Right ventricle myocardium inferior (tissue), 1 donor: ENCODE measurements at places on chromosomes 16 and 17. TPM values are rescaled to one million over a fixed set of nuclear protein-coding genes. Genes with fewer than 3 reads are reported as not detected.

Gene DPEP3
- total RNA-seq: not detected

Gene BCO1
- total RNA-seq: not detected

Gene TBC1D3G
- total RNA-seq: not detected

Gene CETP
- total RNA-seq: 0.32 TPM

Gene PGS1
- total RNA-seq: 16.7 TPM

Gene KRT27
- total RNA-seq: not detected

GRCh38 chr16:52731219-52731875, 184.4 kb upstream of the TOX3 start:
- DNase-seq: no peak

- no peak for DNase-seq
Observed at GRCh38 chr17:4958102-4958501, 7.2 kb downstream of the ENO3 start.

GRCh38 chr17:27946513-27946912, 53.3 kb upstream of the LYRM9 start:
- DNase-seq: no peak

DNA sequence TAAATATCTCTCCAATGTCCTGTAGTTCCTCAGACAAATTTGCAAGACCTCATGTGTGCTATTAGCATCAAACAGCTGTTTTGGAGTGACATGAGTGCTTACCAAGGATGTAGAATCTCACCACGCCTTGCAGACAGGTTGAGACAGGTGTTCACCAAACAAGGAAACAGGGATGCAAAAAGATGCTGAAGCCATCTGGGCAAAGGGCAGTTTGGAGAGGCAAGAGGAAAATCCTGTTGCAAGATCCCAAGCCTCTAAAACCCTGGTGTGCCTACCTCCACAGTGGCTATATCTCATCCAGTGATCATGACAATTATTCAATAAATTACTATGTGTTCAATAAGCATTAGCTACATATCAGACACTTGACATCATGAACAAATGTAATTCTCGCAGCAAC, 373.7 kb downstream of the SOX9 start:
- no peak for DNase-seq

DNA sequence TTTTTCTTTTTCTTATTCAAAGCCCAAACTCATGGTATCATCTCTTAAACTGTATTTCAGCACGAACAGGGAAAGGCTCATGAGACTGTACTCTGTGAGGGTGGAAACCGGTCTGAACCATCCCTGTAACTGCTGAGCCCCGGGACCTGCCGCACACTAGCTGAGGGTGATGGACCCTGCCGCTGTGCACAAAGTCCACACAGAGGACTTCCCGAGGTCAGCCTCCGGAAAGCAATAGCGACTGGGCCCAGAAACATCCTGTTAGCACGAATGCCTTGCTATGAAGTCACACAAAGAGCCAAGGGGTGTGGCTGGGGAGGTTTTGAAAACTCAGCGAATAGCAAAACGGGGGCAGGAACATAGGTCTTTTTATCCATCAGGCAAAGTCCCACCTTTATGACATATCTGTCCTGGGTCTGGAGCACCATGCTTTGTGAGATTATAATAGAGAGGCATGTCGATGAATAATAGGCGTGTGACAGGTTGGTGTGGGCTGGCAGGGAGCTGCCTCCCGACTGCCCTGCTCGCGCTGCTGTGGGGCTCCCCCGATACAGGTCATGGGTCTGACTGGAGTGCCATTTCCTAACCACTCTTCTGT, 33.4 kb downstream of the CDK5R1 start:
- no peak for DNase-seq
